ENCODE measurements at places on chromosomes 7 and 10.

DNA sequence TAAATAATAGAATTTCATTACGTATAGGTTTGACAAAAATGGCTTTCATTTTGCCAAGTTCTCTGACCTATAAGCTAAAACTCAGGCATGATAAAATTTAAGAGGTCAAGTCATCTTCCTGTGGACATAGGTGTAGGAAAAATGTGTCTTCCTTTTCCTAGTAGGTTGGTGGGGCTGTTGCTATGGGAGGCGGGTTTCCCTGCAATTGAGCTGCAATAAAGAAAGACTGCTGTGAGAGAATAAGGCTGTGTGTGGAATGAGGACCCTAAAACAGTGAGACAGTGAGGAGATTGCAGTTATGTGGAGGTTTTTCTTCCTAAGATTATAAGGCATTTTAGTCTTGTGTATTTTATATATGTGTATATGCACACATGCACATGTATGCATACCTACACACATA lies 13.0 kb upstream of the SEMA3A start:
- DNase-seq = no peak

DNA sequence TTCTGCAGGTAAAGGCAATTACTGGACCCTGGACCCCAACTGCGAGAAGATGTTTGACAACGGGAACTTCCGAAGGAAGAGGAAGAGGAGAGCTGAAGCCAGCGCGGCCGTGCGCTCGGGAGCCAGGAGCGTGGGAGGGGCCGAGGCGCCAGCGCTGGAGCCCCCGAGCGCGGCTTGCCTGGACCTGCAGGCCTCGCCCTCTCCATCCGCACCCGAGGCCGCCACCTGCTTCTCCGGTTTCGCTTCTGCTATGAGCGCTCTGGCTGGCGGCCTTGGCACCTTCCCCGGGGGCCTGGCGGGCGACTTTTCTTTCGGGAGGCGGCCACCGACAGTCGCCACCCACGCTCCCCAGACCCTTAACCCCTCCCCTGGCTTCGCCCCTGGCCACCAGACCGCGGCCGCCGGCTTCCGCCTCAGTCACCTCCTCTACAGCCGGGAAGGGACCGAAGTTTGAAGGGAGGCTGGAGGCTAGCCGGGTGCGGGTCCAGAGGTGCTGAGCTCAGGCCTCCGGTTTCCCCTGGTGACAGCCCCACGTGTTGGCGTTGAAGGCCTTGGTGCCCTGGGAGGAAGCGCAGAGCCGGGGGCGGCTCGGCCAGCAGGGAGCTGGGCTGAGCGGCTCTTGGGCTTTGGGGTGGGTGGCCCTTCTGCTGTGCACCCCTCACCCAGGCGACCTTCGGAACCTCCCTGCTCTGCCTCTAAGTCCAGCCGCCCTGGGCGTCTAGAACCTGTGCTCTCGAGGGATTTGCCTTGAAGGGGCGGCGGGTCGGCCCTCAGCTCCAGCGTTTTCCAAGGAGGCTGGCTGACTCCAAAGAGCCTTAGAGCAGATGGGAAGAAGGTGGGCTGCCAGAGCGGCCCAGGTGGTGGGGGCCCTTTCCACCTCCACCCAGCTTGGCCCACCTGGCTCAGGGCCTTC lies 1.8 kb downstream of the FOXI2 start:
- DNase-seq = no peak

DNA sequence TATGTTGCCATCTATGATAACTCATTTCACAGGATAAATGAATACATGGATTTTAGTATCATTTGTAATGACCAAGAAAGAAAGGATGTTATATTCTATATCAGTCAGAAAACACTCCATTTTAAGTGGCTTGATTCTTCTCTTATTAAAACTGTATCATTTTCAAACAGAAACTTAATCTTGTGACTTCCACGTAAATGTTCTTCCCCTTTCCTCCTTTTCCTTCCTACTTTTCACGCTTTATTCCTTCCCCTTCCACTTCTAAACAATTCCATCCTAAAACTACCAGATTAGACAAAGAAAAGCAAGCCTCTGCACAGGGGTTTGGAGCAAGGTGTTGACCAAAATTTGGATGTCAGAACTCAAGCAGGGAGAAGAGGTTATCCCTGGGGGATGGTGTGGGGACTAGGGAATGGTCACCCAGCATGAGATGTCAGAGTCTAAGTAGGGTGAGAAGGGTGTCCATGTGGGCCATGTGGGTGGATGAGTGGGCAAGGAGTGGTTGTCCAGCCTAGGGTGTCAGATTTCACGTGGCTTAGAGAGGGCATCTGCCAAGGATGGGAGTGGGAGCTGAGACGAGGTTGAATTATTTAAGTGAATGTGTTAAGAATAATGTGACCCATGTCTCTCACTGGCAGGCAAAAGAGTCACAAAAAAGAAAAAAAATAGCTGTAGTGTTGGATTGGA lies 5.0 kb upstream of the GSAP start:
- DNase-seq = no peak

DNA sequence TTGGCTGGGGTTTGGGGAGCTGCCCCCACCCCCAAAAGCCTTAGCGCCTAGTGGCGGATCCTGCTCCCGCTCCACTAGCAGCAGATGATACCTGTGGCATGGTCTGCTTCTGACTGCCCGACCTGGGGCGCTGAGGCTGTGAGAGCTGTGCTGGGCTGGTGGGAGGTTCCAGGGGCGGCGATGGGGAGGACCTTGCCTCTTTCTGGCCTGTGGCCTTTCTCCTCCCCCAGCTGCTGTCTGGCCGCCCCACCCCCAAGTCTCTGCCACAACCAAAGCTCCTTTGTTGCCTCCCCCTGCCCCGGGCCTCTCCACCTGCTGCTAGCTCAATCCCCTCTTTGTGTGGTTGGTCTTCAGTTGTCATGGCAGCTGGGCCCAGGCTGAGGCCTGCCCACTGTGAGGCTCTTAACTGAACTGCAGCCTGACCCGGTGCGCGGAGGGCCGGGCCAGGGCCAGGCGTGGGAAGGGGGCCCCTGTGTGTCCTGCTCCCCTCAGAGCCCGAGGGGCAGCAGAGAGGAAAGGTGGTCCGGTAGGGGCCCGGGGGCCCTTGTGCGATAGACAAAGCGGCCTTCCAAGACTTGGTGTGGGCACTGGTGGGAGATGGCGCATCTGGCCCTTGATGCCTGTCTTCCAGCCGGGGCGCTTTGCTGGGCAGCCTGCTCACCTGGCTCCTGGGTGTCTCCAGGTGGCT lies 4.7 kb downstream of the ZNF775 start:
- DNase-seq = no peak

DNA sequence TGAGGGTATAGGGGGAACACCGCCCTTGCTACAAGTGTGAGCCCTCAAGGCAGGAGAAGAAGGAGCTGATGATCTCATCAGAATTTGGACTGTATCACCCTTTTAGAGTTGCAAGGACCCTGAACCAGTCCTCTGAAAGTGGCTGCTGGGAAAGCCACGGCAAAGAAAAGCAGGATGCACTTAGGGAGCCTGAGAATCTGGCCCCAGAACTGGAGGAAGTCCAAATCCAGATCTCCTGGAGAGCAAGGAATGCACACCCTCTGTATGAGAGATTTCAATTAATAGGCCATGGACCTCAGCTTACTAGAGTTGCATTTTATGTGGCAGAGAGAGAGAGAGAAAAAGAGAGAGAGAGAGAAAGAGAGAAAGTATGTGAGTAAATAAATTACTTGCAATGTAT lies 662.9 kb downstream of the CCSER2 start:
- DNase-seq = no peak

- no peak for DNase-seq
Observed at GRCh38 chr7:110885474-110885873, 205.5 kb upstream of the LRRN3 start.

- no peak for DNase-seq
Observed at GRCh38 chr10:95544783-95545500, 16.2 kb downstream of the SORBS1 start.

- DNase-seq = no peak
Observed at GRCh38 chr10:42971251-42971599, 105.6 kb upstream of the RET start.

DNA sequence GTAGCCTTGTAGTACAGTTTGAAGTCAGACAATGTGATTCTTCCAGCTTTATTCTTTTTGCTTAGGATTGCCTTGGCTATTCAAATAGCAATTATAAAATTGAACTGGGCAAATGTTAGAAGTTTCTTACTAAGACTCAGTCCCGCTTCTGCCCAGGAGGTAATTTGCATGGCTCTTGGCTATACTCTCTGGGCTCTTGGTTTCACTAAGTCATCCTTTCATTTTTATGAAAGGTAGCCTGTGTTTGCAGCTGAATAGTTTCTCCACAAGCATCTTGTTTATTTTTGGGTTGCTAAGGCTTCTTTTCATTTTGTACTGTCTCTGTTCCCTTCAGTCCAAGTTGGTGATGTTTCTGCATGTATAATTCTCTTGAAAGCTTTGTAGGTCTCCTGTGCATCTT lies 340.6 kb downstream of the SH2D4B start:
- no peak for DNase-seq

DNA sequence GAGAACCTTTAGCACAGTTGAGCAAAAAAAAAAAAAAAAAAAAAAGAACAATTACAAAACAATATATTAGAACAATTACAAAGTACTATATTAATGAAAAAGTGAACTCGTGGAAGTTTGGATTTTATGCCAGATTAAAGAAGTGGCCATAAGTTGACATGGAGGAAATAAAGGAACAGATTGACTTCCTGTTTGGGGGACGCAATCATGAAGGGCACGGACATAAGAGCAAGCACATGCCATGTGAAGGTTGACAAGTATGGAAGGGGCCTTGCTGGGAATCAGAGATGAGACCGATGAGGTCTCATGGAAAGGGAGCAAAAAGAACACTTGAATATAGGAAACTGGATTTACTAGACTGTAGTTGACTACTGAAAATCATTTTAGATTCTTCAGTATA lies 61.7 kb downstream of the ICA1 start:
- no peak for DNase-seq

DNA sequence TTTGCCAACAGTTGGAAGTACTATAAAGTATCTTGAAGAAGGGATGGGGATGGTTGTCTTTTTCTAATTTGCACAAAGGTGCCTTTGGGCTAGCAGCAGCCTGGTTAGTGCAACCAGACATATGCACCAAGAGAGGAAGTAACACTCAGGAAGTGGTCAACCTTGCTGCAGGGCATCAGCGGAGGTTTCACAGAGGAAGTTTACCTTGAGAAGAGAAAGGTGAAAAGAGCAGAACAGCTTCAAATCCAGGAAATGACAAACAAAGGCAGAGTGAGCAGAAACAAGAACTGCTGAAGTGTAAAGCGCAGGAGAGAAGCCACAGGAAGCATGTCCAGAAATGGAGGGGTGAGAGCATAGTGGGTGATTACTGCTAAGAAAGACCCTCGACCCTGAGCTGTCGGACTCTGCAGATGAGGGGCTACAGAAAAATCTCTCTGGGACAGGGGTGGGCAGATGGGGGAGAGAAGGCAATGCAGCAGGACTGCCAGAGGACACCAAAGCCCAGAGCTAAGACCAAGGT lies 66.9 kb downstream of the STK17A start:
- DNase-seq = peak; percentile 71

GRCh38 chr7:19915596-19915995 lies 142.2 kb upstream of the TMEM196 start:
- DNase-seq = no peak

- no peak for DNase-seq
Observed at GRCh38 chr7:126026421-126027088, 1096.9 kb upstream of the POT1 start.

GRCh38 chr7:43081603-43082002 lies 30.8 kb upstream of the HECW1 start:
- DNase-seq = no peak

DNA sequence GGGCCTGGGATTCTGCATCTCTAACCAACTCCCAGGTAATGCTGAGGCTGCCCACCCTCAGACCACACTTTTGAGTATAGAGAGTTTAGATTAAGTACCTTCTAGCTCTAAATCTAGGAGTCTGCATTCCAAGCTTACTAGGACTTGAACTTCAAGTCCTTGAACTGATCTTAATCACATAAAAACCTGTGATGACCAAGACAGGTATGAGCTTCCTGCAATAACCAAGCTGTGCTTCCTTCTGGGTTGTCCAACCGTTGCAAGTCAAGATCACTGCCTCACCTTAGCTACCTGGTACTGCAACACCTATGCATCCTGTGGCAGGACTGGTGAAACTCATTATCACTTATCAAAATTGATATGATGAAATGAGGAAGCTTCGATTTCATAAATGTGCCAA lies 32.9 kb upstream of the RAPGEF5 start:
- no peak for DNase-seq

GRCh38 chr7:36084485-36085091 lies 68.5 kb upstream of the EEPD1 start:
- DNase-seq = no peak

DNA sequence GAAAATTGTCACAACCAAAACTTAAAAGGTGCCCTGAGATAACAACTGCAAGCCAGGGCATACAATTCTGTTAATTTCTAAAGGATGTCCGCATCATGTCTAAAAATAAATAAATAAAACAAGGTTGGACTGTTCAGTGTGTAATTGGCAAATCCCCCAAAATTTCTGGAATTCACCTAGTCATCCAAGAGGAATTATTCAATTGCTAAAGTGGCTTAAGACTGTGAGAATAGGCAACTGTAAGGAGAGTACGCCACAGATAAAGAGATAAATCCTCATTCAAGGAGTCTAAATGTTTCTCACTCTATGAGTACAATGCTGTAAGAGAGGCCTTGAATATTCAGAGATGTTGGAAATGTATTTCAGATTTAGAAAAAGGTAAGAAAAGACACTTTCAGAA lies 37.2 kb downstream of the PIK3AP1 start:
- no peak for DNase-seq

DNA sequence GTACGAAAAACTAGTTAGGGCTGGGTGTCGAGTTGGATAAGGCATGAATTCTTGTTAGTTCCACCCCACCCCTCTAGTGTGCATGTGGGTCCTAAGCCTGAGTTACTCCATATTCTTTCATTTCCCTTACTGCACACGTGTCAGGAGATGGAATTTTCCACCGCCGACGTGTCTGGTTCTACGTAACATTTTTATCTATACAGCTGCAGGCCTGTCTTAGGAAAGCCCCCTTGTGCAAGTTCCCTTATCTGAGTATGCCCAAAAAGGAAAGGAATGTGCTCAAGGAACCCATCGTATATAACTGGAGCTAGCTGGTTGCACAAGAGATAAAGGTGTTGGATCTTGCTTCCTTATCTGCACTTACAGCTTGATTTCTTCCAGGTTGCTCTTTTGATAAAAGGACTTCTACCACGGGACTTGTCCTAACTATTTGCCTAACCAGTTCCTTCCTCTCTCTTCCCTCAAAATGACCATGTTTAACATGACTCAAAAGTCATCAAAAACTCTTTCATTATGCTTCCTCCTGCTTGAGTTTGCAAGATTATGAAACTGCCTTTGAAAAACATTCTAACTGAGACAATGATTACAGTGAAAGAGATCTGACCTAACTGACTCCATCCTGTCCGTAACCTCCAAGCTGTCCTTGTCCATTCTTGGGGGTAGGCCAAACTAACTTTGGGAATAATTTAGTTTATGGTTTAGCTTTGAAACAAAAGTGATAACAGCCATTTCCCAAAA lies 181.4 kb downstream of the AKR1D1 start:
- DNase-seq = no peak

Measured in effector memory CD4-positive, alpha-beta T cell (primary cell).